ENCODE measurements at places on chromosomes 16 and 17. TPM values are rescaled to one million over a fixed set of nuclear protein-coding genes. Genes with fewer than 3 reads are reported as not detected.

- no peak for DNase-seq
Measured at GRCh38 chr17:9907131-9907530, 2.1 kb upstream of the RCVRN start.

GRCh38 chr17:80950466-80951120 lies 41.0 kb upstream of the CHMP6 start:
- DNase-seq, result no peak

DNA sequence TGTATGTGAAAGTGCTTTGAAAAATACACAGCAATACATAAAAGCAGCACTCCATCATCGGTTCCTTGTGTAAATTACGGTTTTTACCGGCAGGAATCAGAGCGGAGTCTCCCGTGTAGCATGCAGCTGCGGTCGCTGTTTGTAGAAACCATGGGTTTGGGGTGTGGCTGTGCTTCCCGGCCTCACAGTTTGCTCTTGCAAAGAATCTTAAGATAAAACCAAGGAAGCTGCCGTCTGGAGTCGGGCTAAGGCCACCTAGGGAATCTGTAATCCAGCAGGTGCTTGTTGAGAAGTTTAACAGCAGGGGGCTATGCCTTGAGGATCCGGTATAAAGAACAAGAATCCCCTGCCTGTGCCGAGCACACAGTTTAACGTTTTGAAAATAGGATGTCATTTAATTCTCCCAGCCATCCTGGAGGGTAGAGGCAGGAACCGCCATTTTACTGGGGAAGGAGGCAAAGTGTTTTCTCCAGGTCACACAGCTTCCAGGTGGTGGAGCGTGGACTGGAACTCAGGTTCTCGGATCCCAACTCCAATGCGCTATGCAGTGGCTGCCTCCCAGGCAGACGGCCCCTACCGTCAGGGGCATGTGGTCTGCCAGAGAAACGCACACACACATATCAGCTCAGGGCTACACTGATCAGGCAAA lies 6.0 kb upstream of the TLCD3A start:
- DNase-seq, result peak; percentile 59

DNA sequence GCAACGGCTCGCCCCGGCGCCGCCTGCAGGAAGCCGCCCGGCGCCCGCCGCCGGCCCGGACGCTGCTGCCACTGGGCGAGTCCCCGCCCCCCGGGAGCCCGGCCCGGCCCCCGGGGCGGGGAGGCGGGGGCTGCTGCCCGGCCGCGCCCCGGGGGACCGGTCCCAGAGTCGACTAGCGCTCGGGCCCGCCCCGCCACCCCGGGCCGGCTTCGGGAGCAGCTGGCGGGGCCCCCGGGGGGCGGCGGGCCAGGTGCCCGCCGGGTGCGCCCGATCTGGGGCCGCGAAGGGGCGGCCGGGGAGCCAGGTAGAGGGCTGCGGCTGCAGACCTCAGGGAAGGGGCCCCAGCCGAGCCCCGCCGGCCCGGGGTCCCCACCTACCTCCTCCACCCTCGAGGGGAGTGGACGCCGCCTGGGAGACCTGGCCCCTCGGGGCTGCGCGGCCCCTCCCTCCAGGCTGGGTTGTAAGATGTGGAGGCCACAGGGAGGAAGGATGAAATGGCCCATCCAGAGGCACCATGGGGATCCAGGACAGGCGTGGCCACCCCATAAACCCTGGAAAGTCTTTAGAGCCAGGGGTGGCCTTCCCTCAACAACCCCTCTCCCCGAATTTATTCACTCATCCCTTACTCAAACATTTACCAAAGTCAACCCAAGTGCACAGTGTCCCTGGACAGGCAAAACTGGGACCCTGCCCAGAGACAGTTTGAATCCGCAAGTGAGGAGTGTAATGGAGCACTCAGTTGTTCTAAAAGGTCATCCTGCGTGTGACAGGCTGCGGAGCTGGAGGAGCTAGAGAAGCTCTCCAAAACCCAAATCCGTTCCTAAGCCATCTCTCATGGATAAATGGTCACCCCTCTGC lies at the start of gene CDYL2:
Gene CDYL2, minus strand, starts transcription at position 73 of the 858 bp plus-strand sequence. CDS start 425 bp downstream, outside the sequence.
- peak; percentile 86 for DNase-seq

GRCh38 chr17:45729294-45729907 lies 54.7 kb upstream of the CRHR1 start:
- no peak for DNase-seq

- peak; percentile 20 for DNase-seq
Measured at GRCh38 chr16:19595043-19595767, 39.7 kb downstream of the VPS35L start.

The CCL11 gene
- total RNA-seq, result not detected

The SLC16A13 gene
- total RNA-seq, result 0.48 TPM

The PITPNM3 gene
- total RNA-seq, result 2.8 TPM

The PIRT gene
- total RNA-seq, result not detected

The PMFBP1 gene
- 0.04 TPM for total RNA-seq

All from H7 (cell line).